ENCODE measurements at places on chromosomes 3 and 15. TPM values are rescaled to one million over a fixed set of nuclear protein-coding genes. Genes with fewer than 3 reads are reported as not detected.

DNA sequence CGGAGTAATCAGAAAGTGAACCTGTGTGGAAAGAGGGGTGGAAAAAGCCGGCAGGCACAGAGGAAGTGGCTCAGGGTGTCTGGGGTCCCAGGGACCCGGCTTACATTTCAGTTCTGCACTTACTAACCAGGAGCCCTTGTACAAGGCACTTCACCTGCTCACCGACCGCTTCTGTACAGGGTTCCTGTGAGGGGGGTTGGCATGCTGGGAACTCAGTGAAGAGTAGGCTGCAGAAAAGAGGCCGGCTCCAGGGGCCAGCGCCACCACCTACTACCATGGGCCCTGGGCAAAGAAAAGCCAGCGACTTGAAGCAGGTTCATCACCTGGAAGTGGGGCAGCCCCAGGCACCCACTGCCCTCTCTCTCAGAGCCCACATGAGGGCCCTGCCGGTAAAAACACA is 6.2 kb downstream of the STIMATE start:
- DNase-seq, result no peak

Gene ASB14
- not detected for total RNA-seq

DNA sequence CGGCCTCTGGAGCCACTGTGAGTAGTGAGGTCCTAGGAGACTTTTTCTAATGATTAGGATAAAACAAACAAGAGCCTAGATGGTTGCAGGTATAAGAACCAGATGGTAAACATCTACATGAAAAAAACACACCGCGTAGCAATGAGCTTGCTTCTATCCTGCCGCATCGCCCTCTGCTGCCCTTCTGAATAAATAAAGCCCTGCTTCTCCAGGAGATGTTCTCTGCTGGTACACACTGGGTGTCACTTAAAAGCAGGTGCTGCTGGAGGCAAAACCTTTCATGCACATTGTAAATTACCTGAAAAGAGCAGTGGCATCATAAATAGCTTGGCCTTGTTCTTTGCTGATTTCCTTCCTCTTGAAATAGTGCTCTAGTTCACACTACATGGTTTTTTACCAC is 164.4 kb upstream of the TOPAZ1 start:
- no peak for DNase-seq

GRCh38 chr3:46495901-46496456 is 1.8 kb upstream of the RTP3 start:
- no peak for DNase-seq

Gene CALML4
- total RNA-seq, result 4.0 TPM

DNA sequence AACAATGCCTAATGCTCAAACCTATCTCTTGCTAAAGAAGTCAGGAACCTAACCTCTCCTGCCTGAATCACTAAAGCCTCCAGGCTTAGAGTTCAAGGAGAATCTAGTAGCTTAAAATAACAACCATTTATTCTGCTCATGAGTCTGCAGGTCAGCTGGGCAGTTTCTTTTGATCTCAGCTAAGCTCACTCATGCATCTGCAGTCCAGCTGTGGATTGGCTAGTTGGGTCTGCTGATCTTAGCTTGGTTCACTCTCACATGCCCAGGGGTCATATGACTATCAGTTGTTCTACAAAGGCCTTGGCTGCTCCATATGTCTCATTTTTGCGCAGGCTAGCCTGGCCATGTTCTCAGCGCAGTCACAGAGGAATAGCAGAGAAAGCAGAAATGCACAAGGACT is 109.2 kb upstream of the STT3B start:
- DNase-seq, result no peak

Gene TMEM43
- 110 TPM for total RNA-seq

- DNase-seq, result no peak
Measured at GRCh38 chr3:27847697-27848096, 125.6 kb upstream of the EOMES start.

Gene IQSEC1
- total RNA-seq, result 84.7 TPM
